ENCODE measurements at places on chromosomes 7 and 10.

- peak; percentile 62 for DNase-seq
Measured at GRCh38 chr10:97708976-97709946, 4.3 kb upstream of the MARVELD1 start.

GRCh38 chr10:44178856-44179255 is 206.0 kb downstream of the CXCL12 start:
- DNase-seq, result no peak

DNA sequence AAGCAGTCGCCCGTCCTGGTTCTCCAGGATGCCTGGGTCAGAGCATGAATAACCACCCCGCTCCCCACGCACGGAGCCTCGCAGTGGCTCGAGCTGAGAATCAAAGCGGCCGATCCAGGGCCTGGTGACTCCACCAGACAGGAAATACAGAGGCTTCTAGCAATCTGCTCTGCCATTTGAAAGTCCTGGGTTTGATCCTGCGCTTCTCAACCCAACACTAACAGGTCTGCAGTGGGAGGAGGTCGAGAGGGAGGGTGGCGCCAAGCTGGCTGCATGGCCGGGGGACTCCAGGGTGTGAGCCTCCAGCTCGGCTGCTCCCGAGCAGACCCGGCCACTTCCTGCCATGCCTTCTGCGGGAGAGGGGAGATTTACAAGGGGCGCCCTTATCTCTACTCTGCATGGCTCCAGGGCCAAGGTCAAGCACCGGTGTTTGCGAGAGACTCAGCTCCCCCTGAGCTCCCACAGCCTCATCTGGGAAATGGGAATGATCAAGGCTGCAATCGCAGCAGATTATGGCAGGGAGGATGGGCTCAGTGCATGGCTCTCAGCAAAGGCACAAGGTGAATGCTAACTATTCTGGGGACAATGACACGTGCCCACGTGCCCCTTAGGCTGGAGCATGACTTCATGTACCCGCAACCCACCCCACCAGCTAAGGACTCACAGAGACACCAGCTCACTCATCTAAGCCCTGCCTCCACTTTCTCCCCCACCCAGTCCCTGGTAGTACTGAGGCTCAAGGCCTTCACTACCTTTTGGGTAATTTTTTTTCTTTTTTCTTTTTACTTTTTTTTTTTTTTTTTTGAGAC is 73.9 kb upstream of the TNRC18 start:
- no peak for DNase-seq

DNA sequence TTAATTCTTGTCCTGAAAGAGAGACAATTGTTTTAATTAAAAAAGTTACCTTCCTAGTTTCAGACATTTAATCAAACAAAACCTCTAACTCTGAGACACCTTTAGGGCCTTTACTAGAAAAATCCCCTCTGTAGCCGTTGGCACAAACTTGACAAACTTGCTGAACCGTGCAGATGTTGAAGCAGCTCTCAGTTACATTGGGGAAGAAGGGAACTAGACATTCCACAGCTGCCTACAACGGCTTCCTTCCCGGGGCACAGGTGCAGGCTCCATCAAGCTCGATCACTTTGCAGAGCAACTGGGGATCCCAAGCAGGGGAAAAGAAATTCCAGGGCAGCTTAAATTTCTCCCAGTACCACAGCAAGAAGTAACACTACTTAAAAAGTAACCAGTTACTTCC is 141.3 kb downstream of the SKAP2 start:
- no peak for DNase-seq

DNA sequence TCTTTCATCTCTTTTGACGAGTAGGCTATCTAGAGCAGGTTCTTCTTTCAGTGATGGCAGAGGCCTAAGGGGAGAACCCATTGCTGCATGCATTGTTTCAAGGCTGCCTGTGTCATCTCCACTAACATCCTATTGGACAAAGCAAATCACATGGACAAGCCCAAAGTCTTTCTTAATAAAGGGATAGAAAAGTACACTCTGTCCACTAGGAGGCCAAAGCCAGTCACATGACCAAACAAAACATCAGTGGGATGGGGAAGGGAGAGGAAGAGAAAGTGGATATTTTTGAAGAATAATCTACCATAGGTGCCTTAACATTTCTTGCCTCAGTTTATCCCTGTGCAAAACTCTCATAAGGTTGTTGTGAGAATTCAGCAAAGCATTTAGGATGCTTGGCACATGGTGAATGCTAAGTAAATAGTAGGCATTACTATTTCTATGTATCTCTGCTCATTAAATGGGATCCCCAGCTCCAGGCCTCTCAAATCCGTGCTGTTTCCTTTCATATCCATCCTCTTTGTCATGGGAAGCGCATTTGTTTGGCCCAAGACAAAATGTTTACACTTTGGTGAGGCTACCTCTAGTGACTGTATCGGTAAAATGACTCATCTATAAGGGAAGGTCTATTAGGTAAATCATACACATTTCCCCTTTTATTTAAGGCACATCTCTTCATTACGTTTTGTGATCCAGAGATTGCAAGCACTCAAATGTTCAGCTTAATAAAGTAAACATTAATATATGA is 16.7 kb upstream of the CADPS2 start:
- no peak for DNase-seq

DNA sequence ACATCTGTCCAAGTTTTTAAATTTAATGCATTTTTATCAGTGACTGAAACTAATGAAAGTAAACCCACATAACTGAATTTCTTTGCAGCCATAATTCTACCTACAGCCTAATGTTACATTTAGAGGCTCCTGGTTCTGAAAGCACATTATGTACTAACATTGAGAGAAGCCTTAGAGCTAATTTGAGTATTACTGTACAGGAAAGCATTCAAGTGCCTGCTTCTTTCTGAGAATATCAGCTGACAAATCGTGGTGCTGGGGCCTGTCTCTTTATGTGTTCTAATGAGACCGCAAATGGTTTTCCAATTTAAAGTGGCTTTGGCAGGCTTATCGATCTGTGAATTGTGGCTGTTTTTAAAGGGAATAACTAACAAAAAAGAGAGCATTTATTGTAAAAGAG is 32.3 kb upstream of the DGKB start:
- no peak for DNase-seq

DNA sequence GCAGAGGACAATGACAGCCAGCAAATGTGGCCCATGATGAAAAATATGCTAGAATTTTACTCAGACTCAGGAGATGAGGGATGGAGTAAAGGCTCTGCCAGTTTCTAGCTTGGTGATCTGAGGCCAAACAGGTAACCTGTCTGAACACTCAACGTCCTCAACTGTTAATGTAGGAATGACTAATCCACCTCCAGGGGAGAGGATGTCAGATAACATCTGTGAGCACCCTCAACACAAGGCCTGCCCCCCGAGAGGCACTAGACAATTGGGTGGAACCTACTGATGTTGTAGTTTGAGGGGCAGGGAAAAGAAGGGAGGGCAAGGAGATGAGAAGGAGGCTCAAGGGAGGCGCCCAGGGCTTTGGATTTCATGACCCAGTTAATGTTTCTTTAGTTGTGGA is 445.1 kb downstream of the PLXNA4 start:
- DNase-seq, result no peak

DNA sequence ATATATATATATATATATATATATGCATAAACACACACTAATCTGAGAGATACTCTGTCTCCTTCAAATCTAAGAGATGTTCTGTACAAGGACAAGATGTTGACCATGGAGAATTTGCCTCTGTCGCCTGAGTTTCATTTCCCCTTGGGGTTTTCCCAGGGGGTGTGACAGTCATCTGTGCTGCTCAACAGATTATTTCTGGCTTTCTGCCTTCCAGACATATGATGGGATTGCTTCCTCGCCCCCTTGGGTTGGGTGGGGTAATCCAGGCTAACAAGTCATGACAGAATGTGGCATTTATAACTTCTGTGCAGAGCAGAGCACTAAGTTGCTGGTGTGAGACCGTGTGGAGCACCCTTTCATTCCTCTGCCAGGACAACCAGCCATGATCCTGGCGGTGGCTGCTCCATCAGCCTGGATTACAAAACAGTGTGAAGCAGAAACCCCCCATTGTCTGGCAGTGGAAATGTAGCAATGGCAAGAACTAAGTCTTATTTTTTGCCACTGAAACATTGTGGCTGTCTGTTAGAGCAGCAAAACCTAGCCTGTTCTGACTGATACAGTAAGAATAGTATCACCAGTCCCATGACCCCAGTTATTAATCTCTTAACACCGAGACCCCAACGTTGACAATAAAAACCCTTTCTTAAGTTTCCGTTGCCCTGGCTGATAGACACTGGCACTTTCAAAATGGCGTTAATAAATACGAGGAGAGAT is 13.7 kb upstream of the USP6NL start:
- DNase-seq, result no peak

DNA sequence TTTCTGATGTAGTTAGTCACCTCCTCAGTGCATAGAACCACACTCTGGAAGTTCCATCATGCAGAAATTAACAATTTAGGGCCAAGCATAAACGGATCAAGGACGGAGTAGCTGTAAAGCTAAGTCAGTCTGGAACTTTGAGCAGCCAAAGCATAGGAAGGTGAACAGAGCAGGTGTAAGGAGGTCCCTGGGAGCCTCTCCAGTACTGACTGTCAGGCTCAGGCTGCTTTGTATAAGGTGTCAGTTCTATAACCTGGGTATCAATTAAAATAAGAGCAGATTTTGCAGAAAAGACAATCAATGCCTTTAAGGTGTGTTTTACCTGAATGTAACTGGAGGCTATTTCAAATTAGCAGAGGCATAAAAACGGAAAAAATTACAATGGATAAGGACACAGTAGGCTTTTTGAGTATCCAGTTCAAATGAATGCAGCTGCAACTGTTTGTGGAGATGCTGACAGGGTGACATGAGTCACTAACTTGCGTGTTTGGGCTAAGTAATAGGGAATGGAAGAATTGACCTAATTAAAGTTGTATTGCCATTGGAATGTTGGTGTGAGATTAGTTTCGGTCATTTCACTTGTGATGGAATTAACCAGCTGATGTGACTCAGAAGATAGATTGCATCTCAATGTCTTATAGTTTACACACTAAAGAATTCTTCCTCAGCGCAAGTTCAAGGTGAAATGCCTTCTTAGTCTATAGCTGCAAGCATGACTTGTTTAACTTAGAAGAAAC is 417.9 kb upstream of the CNTNAP2 start:
- no peak for DNase-seq

DNA sequence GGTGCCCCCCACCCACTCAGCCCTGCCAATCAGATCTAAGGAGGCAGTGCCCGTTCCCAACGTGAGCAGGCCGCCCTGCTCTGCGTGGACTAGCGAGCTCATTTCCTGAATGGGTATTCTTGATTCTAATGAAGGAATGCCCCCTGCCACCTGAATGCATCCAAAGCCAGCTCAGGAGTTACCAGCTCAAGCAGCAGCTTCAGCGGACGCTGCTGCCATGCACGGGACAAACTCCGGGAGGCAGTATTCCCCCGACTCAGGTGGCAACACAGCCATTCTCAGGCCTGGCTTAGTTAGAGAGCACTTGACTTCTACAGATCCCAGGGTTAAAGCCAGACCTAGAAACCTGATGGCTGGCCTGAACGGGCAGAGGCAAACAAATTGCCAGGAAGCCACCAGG is 25.8 kb downstream of the PSAP start:
- no peak for DNase-seq

- DNase-seq, result peak; percentile 96
Measured at GRCh38 chr10:132452651-132453469, 55.9 kb downstream of the PWWP2B start.

DNA sequence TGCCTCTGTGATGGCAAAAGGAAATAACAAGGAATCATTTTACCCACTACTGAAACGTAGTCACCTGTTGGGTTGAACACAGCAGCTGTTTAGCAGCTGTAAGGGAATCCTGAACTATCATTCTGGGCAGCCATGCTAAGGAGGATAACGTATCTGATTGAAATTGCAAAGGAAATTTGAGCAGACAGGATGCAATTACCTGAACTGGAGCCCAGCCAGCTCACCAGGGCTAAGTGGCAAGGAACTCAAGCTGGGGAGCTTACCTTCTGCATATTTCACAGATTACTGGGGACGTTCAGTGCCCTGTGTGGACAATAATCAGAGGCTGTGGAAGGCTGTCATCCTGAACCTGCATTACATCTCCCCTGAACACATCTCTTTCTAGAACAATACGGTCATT is 650.5 kb downstream of the SORCS3 start:
- no peak for DNase-seq

- DNase-seq, result no peak
Measured at GRCh38 chr10:20481054-20481453, 416.1 kb downstream of the NEBL start.

DNA sequence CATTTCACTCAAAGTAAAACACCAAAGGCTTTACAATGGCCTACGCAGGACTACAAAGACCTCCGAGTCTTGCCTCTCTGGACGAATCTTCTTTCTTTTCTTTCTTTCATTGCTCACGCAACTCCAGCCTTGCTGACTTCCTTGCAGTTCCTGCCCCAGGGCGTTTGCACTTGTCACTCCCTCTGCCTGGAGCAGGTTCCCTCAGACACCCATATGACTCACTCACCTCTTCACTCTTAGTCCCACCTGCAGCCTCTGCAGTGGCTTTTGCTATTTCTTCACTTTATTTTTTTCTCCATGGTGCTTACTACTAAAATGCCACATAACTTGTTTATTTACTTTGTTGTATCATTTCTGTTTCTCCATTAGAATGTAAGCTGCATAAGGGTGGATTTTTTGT is 33.1 kb downstream of the GHRHR start:
- DNase-seq, result no peak

DNA sequence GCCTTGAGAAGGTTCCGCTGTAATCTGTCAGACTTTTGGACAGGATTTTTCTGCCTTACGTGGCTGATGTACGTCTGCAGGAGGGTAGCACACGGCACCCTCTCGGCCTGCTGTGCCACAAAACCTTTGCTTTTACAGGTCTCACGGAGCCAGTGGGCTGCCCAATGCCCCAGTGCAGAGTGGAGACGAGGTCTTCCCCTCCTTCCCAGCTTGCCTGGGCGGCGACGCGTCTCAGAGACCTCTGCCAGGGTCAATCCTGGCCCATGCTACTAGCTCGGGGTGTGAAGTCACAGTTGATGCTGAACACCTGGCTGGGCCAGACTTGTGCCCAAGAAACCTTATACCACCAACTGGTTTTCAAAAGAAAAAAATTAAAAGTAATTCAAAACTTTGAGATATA is 526.4 kb downstream of the DNAJB6 start:
- DNase-seq, result no peak

DNA sequence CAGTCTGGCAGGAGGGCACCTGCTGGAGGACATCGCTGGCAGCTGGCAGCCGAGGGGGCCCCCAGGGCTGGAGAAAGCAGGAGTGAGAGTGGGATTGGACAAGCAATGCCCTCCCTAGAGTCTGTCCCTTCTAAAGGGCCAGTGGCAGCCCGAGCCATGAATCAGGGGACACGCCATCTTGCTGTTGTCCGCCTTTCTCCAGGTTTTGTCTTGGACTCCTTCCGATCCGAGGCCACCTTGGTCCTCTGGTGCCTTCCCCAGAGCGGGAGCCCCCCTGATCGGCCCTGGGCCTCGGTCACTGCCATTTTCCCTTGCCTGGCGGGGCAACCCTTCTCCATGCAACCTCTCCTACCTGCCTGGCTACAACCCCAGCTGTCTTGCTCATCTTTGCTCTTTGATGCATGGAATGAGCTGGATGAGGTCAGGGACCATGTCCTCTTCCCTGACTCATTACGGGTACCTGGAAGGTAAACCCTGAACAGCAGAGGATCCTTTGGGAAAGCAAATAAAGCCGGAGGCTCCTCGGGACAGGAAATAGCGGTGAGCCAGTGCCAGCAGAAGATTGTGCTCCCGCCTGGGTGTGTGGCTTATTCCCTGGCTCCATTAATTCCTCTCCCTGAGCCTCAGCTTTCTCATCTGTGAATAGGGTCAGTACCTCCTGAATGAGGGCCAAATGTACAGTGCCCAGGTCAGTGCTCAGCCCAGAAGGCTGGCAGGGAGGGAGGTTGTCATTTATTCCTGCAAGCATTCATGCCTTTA is 112.0 kb downstream of the GRK5 start:
- DNase-seq, result no peak
